Left lung (tissue), 14 donors: ENCODE measurements at places on chromosomes 2 and 18.

GRCh38 chr2:66585587-66585986, 150.7 kb downstream of the MEIS1 start:
- no peak for DNase-seq

DNA sequence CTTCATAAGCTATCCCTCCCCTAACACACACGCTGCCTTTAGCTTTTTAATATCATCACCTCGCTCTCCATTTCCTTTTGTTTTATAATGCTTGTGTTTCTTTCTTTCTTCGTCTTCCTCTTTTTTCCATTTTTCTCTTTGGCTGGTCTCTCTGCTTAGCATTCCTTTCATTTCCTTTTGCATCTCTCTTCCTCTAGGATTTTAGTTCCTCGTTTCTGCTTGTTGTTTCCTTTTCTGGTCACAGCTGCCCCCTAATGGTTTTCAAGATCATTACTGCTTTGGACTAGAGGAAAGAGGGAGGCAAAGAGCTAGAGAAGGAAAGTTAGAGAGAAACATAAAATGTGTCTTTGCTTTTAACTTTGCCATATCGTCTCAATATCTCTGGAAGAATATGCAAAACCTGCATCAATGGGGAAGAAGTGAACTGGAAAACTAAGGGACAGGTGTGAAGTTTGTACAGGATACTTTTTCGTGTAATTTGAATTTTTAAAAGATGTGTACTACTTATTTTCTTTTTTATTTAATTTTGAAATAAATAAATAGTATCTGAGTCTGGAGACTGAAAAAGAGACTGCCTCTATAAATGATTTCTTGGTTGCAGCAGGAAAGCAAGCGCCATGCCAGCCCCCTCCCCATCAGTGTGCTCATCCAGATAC, 6.3 kb upstream of the NRP2 start:
- DNase-seq, result peak; percentile 78

DNA sequence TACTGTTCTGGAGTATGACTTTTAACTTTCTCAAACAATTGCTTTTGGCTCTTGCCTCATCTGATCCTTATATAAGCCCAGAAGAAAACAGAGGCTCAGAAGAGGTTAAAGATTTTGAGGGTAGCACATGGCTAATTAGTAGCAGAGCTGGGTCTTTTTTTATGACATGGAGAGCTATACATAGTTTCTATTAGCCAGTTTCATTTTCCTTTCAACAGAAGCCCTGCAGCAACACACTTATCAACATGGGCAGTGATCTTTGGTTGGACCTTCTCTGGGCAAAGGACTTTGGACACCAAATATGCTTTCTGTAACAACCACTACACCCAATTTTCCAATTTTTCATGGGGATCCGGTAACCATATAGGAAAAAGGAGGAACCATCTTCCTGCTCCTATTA, 64.9 kb downstream of the NCKAP5 start:
- DNase-seq, result no peak

GRCh38 chr2:216317831-216318520, 54.3 kb downstream of the MARCHF4 start:
- no peak for DNase-seq

GRCh38 chr2:28956415-28956826, 24.7 kb upstream of the TOGARAM2 start:
- peak; percentile 20 for DNase-seq

GRCh38 chr18:56035546-56035945, 447.6 kb upstream of the TCF4 start:
- DNase-seq, result no peak

DNA sequence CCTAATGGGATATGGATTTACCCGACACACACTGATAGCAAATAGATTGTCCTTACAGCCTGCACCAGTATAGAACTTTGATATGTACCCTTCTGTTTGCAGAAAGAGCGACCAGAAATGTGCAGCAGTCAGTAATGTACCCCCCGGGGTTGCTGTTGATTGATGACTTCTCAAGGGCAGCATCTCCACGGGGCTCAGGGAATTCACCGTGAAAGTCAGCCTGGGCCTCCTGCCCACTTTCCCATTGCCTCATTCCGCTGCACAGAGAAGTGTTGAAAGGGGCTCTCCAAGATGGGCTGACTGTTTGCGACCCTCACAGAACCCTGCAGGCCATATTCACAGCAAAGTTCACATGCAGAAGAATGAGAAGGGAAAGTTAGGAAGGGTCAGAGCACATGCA, 241.3 kb downstream of the PRKCE start:
- DNase-seq, result no peak

DNA sequence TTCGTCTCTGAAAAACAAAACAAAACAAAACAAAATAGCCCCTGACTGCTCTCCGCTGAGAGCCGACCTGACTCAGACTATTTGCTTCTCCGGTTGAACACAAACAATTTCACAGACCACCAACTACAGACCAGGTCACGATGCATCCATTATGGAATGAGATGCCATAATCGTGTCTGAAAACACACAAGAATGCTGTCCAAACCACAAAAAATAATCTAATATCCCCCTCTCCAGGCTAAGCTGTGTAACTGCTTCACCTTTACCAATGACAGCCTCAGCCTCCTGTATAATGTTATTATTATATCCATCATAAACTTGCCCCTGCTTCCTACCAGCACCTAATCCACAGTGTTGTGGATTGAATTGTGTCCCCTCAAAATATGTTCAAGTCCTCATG, 114.7 kb downstream of the DNAH6 start:
- peak; percentile 43 for DNase-seq
